ENCODE measurements at places on chromosomes 16 and 17.

DNA sequence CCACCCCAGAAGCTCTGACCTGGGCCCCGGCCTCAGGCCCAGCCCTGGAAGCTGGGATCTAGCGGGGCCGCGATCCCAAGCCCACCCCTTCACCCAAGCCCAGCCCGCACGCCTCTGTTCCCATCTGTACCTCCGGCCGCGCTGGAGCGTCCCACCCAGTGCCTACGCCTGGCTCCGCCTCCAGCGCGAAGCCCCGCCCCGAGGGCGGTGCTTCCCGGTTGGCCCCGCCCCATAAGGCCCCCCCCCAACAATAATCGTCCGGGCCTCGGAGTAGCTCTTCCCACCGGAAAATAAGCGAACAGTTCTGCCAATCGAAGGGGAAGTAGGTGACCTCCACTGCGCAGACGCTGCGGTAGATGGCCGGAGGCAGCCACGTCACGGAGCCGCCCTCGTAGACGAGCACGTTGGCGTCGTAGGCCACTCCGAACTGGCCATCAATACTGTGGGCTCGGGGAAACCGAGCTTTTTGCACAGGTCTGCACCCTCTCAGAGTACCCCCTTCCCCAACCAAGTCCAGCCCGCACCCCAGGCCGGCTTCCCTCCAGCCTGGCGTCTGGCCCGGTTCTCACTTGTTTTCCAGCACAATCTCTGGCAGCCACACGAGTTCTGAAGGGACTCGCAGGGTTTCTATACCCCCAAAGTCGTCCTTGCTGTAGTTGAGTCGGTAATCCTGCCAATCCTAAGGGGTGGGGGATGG, 1.1 kb downstream of the CHRNE start:
- no peak for DNase-seq

DNA sequence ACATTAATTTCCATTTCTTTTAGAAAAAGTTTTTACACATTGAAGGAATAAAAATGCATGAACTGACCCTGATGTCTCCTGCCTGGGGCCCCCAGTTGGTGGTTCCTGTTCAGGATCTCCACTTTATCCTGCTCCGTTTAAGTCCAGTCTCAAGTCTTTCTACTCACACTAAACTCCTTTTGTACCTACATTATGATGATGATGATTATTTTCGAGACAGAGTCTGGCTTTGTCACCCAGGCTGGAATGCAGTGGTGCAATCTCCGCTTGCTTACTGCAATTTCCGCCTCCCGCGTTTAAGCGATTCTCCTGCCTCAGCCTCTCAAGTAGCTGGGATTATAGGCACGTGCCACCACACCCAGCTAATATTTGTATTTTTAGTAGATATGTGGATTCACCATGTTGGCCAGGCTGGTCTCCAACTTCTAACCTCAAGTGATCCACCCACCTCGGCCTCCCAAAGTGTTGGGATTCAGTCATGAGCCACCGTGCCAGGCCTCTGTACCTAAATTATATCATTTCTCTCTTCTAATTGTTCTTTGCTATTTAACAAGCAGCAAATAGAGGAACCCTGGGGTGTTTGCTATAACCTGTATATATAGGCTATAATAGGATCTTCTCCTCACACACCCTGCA, 2.2 kb upstream of the FOXK2 start:
- DNase-seq = no peak

GRCh38 chr17:73262676-73263642, 1.3 kb upstream of the CPSF4L start:
- DNase-seq = no peak

- DNase-seq = no peak
These were observed 259.3 kb downstream of the SOX9 start for GRCh38 chr17:72380120-72380519.

DNA sequence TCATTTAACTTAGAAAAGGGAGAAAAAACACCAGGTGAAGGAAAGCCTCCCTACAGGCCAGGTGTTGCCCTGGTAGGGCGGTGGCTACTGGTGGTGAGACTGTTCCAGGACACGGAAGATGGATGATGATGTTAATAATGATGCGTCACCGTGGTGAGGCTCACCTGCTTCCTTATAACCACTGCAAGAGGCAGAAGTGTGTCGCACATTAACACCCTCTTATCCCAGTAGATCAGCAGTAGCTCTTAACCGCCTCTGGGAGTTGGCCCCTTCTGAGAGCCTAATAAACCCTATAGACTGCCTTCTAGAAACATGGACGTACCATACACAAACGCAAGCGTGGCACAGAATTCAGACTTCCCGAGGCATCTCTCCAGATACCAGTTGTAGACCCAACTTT, 7.8 kb downstream of the BFAR start:
- DNase-seq = no peak

GRCh38 chr16:74617206-74617788, 10.4 kb upstream of the GLG1 start:
- DNase-seq = no peak

GRCh38 chr17:59377410-59377809, 46.0 kb downstream of the YPEL2 start:
- DNase-seq = no peak

DNA sequence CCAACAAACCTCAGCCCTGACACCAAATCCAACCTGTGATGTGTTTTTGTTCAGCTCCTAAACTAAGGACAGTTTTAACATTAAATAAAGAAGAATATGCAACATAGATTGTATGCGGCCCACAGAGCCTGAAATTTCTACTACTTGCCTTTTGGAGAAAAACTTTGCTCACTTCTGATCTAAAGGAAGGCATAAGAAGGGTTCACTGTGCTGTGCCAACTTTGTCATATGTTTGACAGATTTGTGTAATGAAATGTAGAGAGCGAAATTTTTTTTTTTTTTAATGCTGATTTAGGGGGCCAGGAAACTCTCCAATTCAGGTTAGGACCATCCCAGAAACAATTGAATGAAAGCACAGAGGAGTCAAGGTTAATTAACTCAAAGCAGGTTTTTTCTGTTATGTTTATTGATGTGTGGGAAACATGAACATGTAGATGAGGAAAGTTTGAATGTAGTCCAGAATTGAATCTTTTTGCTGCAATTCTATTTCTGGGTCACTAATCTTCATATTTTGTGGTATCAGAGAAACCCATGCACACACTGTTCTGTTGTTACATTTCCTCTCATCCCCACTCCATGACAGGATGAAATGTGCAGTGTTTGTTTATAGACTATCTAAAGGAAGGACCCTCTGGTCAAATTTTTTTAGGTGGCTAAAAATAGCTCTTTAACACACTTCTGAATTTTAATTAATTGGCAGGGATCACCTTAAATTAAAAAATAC, 71.5 kb downstream of the TAOK1 start:
- DNase-seq = no peak

DNA sequence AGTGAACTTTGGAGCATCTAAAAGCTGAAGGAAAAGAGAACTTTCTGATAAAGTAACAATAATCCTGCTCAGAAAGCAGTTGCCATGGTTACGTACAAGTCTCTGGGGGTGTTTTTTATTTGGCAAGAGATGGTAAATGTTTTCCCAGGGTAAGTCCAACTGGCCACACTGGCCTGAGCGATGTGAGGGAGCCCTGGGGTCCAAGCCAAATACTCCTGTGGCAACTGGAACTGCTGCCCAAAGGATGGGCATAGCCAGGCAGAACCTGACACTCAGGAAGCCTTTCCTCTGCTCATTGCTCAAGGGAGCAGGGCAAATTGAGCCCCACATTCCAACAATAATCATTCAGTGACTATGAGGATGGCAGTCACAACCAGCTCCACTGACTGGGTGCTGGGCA, 26.8 kb upstream of the WSCD1 start:
- DNase-seq = no peak

DNA sequence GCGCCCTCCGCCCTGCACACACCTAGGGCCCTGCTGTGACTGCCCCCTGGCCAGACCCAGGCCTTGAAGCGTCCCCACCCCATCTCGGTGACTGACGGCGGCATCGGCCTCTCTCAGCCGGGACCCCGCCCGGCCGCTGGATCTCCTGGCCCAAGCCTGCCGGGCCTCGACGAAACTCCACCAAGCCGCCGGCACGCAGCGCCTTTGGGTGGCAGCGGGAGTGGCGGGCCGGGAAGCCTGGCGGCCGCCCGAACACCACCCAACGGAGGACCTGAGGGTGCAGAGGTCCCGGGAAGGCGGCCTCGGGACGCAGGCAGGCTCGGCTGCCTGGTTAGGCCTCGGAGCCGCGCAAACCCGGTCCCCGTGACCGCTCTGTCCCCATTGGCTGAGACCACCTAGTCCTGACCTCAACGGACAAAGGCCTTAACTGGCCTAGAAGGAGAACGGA, 12.0 kb upstream of the TMEM97 start:
- no peak for DNase-seq

DNA sequence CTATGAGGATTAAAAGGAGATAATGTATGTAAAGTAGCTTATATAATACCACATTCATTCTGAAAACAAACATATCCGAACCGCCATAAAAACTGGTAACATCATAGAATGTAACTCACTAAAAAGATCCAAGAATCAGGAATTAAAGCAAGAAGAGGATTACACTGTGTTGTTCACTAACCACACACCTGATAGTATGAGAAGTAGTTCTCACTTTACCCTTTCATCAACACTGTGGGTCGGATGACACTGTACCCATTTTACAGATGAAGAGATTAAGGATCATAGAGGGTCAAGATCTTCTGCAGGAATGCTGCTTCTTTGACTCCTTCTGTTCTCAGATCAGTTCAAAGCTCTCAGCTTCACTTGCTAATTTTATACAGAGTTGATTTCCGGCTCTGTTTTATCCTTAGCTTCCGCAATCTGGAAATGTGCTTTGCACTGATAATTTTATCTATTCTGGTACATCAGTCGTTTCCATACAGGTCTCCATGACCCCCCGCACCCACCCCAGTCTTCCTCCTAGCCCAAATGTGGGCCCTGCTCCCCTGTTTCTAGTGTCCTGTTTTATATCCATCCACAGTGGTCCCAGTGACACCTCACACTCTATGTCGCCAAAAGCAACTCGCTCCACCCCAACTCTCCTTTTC, 288.6 kb upstream of the CCL2 start:
- no peak for DNase-seq

DNA sequence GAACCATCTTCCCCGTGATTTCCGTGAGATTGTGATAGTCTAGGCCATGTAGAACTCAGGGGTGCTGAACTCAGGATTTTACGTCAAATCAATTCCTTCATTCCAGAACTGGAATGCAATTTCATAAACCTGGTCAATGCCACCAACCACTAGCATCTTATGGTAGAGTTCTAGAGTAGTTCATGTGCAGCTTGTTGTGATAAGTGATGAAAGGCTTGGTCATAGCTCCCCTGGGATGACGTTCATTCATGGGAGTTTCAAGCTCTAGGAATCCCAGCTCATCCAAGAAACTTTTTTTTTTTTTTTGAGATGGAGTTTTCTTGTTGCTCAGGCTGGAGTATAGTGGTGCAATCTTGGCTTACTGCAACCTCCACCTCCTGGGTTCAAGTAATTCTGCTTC, 3.7 kb upstream of the DPEP2 start:
- no peak for DNase-seq

DNA sequence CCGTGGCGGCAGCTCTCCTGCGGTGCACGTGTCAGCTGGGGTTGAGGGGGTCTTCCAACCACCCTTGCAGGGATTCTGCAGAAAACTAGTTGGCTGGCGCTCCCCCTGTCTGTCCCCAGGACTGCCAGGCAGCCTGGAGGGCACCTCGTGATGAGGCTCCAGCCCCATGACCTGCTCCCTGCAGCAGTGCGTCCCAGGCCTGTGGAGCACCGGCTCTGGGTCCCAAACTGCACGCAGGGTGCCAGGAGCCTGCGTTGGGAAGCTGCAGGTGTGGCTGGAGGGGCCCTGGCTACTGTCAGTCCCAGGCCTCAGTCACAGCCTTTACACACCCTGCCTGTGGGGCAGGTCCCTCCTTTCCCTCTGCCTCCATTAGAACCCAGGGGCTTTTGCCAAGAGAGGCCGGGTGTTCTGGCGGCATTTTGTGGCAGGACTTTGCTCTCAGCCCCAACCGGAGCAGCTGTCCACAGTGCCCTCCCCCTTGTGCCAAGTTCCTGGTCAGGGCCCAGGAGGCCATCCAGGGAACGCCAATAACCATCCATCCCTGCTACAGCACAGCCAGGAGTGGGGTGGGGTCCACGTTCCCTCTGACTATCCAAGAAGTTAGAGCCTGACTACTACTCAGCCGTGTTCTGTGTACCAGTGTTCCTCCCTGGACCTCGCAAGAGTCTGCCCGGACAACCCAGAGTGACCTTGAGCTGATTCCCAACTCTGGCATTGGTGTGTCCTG, 9.2 kb downstream of the CHMP6 start:
- no peak for DNase-seq

- DNase-seq = no peak
These were observed 33.5 kb downstream of the MGAT5B start for GRCh38 chr17:76901542-76902197.

DNA sequence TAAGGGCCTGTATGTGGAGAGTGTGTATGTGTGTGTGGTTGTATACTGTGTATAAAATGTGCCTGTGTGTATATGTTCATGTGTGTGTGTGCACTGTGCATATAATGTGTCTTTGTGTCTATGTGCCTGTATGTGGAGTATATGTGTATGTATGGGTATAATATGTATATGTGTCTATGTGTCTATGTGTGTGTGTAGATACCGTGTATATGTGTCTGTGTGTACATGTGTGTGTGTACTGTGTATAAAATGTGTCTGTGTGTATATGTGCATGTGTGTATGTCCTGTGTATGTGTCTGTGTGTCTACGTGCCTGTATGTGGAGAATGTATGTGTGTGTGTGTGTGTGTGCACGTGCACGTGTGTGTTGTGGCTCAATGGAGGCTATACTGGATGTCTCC, 200.4 kb upstream of the ZFHX3 start:
- DNase-seq = no peak

GRCh38 chr16:72939247-72939646, 108.7 kb downstream of the ZFHX3 start:
- no peak for DNase-seq

GRCh38 chr16:86300746-86301481, 209.4 kb upstream of the FOXF1 start:
- DNase-seq = no peak

DNA sequence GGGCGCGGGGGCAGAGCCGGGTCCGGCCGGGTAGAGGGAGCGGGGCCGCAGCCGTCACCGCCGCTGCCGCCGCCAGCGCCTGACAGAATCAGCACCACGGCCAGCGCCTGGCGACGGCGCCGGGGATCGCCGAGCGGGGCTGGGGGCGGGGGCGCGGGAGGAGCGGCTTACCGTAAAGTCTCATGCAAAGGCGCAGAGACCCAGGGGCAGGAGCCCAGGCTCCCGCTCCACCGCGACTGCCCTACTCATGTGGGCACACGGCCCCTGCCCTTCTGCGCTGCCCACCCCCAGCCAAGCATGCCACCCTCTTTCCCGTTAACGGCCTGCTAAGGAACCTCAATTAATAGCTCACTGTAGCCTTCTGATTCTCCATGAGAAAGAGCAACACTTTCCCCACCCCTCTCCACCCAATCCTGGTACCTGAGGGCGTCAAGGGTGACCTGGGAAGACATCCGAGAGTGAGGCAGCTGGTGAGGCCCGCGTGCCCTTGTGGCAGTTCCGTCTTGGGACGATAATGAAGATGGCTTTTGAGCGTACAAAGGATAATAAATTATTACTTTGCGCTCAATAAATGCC, at the start of gene SEZ6:
Gene SEZ6, minus strand, starts transcription at position 98 of the 576 bp plus-strand sequence. CDS start 164 bp downstream, outside the sequence.
- peak; percentile 78 for DNase-seq

- peak; percentile 81 for DNase-seq
These were observed 4.2 kb upstream of the SREBF1 start for GRCh38 chr17:17840751-17841591.

Measured in NCI-H1105 treated with DMSO at 0.1 percent for 48 hours (cell line).